Urinary bladder (tissue), 4 donors: ENCODE measurements at places on chromosomes 2 and 18. TPM values are rescaled to one million over a fixed set of nuclear protein-coding genes. Genes with fewer than 3 reads are reported as not detected.

- DNase-seq = no peak
Observed at GRCh38 chr2:58428096-58429013, 187.2 kb upstream of the FANCL start.

GRCh38 chr2:64652231-64653108 is 1.2 kb downstream of the SERTAD2 start:
- no peak for DNase-seq

The GPATCH11 gene
- total RNA-seq = 10.5 TPM

The PDCD1 gene
- total RNA-seq = not detected
